MV-4-11 (cell line): ENCODE measurements at places on chromosomes 13 and 19.

- DNase-seq, result no peak
These were observed 704 bp downstream of the CHST8 start for GRCh38 chr19:33622505-33622808.

DNA sequence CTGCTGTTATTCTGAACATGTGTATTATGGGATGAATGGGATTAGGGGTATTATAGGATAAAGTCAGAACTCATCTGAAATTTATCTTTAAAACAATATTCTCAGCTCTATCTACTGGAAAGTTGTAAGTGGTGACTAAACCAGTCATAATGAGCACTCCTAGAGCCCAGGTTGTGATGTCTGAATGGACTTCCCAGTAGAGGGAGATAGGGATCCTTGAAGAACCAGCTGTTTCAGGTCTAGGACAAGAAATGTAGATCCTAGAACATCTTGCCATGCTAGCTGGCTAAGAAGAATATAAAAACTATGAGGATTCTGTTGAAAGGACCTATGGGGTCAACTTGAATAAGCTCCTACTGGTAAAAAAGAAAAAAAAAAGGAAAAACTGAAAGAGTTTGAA is 310.8 kb downstream of the SLC7A1 start:
- DNase-seq, result no peak

DNA sequence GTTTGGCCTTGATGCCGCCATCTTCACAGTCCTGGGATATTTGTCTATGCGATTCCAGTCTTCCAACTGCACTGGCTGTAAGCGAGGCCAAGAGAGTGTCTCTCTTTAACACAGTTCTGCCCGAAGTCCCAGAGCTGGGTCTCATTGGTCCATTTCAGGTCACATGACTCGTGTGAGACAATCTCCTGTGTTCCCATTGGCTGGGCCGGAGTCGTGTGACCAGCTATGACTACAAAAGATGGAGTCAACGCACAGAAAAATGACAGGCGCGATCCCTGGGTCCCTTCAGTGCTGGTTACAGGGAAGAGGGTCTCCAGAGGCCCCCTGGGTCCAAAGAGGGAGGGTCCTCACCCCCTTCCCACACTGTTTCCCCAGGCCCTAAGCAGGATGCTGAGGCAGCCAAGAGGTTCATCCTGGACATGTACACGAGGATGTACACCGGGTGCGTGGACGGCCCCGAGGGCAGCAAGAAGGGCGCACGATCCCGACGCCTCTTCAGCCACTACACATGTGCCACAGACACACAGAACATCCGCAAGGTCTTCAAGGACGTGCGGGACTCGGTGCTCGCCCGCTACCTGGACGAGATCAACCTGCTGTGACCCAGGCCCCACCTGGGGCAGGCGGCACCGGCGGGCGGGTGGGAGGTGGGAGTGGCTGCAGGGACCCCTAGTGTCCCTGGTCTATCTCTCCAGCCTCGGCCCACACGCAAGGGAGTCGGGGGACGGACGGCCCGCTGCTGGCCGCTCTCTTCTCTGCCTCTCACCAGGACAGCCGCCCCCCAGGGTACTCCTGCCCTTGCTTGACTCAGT is 15.9 kb upstream of the S1PR4 start:
- peak; percentile 30 for DNase-seq

- DNase-seq, result no peak
These were observed 25.2 kb downstream of the IPO5 start for GRCh38 chr13:97978651-97979050.

GRCh38 chr19:39082745-39083598 is 1.2 kb upstream of the ACP7 start:
- no peak for DNase-seq

- peak; percentile 87 for DNase-seq
These were observed 4.1 kb downstream of the IER2 start for GRCh38 chr19:13154241-13154778.

GRCh38 chr13:26601669-26602068 is 44.2 kb downstream of the WASF3 start:
- DNase-seq, result peak; percentile 86

GRCh38 chr19:12665281-12665573 is 1.3 kb downstream of the MAN2B1 start:
- peak; percentile 100 for DNase-seq

DNA sequence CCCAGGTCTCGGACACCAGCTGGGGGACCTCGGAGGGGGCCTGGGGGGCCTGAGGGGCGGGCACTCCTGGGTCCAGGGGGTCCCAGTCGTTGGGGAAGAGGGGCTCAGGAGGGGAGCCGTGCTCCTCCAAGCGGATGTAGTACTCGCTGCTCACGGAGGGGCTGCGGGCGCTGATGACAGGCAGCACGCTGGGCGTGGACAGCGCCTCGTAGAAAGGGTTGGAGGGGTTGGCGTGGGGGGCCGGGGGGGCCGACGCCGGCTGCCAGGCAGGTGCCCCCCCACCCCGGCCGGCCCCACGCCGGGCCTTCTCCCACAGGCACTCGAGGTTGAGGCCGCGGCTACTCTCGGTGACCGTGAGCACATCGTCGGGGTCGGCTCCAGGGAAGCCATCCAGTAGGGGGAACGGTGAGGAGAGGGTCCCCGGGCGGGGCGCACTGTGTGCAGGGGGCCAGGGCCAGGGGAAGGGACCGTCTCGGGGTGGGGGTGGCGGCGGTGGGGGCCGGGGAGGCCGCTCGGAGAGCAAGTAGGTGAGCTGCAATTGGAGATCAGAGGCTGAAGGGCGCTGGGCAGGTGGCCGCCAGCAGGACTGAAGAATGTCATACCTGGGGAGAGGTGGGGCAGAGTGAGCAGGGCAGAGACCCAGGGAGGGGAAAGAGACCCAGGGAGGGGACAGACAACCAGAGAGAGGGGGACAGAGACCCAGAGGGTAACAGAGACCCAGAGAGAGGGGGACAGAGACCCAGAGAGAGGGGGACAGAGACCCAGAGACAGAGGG is 12.1 kb downstream of the LMTK3 start:
- DNase-seq, result no peak

- DNase-seq, result no peak
These were observed 498 bp downstream of the PROZ start for GRCh38 chr13:113158946-113159345.

GRCh38 chr13:36696410-36697010 is 22.7 kb downstream of the SERTM1 start:
- DNase-seq, result no peak

GRCh38 chr13:110816500-110816899 is 98.4 kb downstream of the ANKRD10 start:
- DNase-seq, result no peak

DNA sequence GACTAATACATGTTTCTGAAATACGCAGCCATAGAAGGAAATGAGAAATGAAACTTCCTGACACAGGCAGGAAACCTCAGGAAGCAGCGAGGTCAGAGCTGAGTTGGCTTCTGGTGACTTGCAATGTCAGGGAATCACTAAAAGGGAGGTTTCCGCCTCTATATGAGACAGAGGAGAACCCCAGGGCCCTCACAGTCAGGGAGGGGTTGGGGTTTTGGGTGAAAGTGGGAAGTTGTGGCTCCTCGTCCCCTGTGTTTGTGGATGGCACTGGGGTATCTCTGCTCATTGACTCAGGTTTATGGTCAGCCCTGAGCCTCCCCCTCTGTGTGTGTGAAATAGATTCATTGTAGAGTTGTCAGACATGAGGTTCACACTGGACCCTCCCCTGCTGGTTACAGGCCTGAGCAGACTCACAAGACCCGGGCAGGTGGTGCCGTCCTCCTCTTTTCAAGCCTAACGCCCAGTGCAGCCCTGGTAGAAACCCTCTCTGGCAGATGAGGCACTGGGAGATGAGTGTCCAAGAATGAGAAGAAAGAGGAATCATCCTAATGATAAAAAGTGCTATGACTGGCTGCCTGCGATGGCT is 5.5 kb upstream of the LILRA6 start:
- DNase-seq, result peak; percentile 100

- no peak for DNase-seq
These were observed 86.9 kb upstream of the DOCK9 start for GRCh38 chr13:99064624-99065234.

GRCh38 chr13:81987159-81987558 is 1646.2 kb upstream of the SPRY2 start:
- DNase-seq, result no peak

DNA sequence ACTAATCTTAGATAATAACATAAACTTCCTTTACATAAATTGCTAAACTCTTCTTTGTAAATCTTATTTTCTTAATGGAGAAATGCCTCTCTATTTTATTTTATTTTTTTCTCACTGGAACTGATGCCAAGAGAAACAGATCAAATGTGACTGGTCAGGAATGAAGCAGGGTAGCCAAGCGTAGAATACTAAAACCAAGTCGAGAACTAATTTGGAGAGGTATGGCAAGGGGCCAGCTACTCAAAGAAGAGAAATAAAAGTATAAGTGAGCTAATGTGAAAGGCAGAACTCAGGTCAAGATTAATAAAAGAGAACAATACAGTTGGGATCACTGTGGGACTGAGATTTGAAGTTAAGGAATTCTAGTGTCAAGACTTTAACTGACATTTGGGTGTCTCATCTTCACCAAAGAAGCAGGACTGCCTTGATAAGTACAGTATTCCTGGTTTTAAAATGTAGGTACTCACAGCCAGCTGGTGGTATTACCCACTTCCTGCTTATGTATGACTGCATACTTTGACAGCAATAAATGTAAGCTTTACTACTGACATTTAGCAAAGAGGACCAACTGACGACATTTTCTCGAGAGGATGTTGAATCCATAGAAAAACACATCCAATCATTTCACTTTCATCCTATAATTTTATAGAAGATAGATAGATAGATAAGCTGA is 1192.2 kb downstream of the EFNB2 start:
- DNase-seq, result no peak

GRCh38 chr19:6610934-6611852 is 20.2 kb upstream of the CD70 start:
- DNase-seq, result no peak

- no peak for DNase-seq
These were observed 771.8 kb upstream of the SLITRK1 start for GRCh38 chr13:84653915-84654534.

DNA sequence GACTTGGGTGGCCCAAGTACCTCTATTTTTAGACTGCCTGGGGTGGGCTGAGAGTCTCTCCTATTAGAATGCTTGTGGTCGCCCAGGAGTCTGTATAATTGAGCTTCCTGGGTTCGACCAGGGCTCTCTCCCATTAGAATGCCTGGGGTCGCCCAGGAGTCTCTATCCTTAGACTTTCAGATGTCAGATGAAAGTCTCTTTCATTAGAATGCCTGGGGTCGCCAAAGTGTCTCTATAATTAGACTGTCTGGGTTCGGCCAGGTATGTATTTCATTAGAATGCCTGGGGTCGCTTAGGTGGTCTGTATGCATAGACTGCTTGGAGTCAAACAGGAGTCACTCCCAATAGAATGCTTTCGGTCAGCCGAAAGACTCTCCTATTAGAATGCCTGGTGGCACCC is 1471.7 kb downstream of the UQCRFS1 start:
- DNase-seq, result no peak

GRCh38 chr13:21476893-21477472 is 17.9 kb upstream of the ZDHHC20 start:
- DNase-seq, result peak; percentile 76
